HTR-8/SVneo (cell line): ENCODE measurements at places on chromosomes 1 and 21.

- DNase-seq = no peak
Observed at GRCh38 chr1:220892997-220893700, 13.9 kb downstream of the HLX start.

DNA sequence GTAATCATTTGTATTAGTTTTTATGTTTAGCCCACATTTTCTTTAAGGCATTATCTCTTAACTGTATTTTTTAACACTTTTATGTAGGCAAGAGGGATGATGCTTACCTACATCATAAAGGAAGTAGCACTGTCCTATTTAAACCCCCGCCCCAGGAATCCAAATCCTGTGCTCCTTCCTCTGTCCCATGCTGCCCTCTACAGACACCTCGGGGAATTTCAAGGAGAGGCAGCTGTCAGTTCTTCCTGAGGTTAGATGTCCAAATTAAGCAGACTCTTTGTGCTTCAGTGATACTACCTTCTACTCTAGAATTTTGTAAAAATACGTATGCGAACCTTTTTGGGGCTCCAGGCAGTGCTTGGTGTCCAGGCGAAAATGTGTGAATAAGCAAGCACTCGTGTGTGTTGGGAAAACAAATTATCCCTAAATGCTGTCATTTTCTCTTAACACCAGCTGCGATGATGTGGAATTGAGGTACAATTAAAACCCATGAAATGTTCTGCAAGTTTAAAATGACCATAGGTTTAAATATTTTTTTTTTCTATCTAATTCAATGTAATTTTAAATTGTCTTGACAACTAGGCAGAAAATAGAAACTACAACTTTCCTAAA is 19.2 kb downstream of the CRCT1 start:
- peak; percentile 15 for DNase-seq

DNA sequence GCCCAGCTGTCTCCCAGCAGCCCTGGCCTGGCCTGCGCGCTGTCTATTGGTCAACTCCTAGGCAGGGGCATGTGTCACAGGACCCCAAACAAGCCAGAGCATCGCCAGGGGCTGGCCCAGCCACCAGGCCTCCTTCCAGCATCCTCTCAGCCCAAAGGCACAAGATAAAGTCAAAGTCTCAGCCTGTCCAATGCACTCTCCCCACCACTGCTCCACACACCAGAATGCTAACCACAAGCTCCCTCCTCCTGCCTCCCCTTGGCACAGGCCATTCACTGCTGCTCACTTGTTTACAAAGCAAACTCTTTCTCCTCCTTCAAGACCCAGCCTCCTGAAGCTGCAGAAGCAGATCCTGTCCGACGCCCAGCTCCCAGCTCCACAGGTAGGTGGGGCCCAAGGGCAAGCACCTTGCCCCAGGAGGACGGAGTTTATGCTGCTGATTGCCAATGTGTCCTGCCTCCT is 133.4 kb downstream of the DMRTB1 start:
- no peak for DNase-seq

DNA sequence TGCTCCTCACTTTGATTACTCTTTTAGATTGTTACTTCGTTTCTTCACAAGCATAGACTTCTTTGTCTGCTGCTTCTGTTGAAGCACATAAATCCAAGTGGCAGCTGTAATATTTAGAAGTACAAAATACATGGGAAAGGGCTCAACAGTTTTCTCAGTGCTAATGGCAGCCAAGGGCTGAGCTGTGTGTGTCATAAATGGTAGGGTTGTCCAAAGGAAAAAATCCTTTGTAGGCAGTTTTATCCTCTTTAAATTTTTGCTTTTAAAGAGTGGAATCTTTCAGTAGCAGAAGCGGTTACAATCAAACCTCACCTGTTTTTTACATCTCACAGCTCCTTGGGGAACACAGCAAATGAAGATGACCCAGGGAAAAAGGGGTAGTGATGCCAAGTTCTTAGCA is 650.8 kb downstream of the PLPP3 start:
- no peak for DNase-seq

GRCh38 chr1:223737342-223737741 is 25.0 kb downstream of the CAPN2 start:
- DNase-seq = no peak

- no peak for DNase-seq
Observed at GRCh38 chr1:50658459-50659076, 235.3 kb upstream of the DMRTA2 start.

DNA sequence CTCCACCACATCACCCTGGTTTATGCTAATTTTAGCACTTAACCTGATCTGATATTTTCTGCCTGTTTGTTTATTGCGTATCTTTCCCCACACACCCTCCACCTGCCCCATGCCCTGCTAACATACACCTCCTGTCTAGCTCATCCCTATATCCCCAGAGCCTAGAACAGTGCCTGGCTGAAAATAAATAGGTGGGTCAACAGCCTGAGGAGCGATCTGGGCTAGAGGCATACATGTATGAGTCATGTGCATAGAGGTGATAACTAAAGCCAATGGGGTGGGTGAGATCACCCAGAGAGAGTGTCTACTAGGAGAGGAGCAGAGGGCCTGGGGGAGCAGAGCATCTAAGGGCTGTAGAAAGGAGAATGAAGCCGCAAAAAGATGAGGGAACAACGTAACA is 2.7 kb downstream of the HTR1D start:
- no peak for DNase-seq

DNA sequence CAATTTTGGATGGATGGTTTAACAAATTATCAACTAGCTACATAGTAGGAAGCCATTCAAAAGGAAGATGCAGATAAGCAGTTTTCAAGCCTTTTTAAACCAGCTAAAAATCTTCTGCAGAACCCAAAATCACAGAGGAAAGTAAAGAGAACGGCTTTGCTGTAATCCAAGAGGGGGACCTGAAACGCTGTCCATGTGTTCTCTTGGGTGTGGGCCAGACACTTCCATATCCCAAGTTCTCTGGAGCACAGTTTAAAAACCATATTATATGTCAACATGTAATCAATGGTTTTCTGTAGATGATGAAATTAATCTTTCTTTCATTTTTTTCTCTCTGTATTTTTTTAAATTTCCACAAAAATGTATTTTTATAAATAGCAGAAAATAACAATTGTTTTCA is 90.5 kb downstream of the SELENOF start:
- DNase-seq = no peak

DNA sequence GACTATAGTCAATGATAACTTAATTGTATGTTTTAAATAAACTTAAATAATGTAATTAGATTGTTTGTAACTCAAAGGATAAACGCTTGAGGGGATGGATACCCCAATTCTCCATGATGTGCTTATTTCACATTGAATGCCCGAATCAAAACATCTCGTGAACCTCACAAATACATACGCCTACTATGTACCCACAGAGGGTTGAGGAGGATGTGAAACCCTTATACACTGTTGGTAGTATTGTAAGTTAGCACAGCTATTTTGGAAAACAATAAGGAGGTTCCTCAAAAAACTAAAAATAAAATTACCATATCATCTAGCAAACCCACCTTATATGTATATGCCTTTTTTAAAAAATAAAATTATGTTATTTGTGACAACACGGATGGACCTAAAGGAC is 198.6 kb downstream of the MRPL39 start:
- no peak for DNase-seq

- no peak for DNase-seq
Observed at GRCh38 chr1:202540448-202540847, 169.8 kb downstream of the SYT2 start.

GRCh38 chr1:109161858-109162606 is 48.1 kb downstream of the ELAPOR1 start:
- DNase-seq = peak; percentile 56

DNA sequence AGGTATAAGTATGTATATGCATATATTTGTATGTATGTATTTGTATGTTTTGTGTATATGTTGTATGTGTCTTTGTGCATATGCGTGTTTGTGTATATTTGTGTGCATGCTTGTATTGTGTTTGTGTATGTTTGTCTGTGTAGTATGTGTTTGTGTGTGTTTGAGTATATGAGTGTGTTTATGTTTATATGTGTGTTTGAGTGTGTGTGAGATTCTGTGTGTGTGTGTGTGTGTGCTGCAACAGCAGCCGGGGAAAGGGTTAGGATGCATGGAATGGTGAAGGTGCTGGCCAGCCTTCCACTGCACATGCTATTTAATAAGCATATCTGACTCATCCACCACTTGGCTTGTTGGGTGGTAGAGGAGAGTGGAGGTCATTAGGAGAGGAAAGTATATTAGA is 46.6 kb upstream of the RAB4A start:
- no peak for DNase-seq

GRCh38 chr1:205800981-205801703 is 11.9 kb downstream of the SLC41A1 start:
- no peak for DNase-seq
